ENCODE measurements at places on chromosomes 11 and 22. TPM values are rescaled to one million over a fixed set of nuclear protein-coding genes. Genes with fewer than 3 reads are reported as not detected.

GRCh38 chr11:4183410-4184057 is 88.9 kb downstream of the RRM1 start:
- no peak for DNase-seq

DNA sequence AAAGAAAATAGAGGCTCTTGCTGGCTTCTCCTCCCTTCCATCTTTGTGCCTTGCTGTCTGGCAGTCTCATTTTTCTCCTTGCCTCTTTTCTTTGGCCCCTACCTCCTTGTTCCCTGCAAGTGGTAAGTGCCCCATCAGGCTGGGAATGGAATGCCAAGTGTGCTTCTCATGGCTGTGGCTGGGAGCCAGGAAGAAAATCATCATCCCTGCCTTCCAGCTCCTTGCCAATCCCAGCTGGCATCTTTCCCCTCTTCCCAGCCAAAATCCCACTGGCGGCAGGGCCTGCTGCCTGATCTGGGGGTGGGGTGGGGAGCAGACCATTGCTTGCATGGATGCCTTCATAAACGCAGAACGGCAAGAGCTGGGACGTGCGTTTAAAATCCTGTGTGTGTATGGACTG is 27.0 kb upstream of the SLC25A18 start:
- peak; percentile 56 for DNase-seq

- DNase-seq = no peak
Observed at GRCh38 chr22:39478441-39478850, 21.6 kb downstream of the MGAT3 start.

- no peak for DNase-seq
Observed at GRCh38 chr22:39173050-39173706, 20.7 kb upstream of the CBX7 start.

DNA sequence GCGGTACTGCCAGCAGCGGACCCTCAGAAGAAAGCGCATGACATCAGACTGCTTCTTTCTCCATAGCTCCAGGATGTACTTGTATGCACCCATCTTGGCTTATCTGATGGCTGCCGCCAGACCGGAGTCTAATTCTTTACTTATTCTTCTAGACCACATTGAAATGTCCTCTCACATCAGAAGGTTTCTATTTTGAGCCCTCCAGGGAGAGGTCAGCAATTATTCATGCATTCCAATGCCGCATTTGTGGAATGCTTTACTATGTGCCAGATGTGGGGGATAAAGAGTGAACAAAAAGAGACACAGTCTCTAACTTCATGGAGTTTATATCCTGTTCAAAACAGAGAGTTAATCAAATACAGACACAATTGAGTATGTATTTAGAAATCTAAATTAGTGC is 230.1 kb downstream of the MIAT start:
- DNase-seq = no peak

The SLC6A5 gene
- total RNA-seq = 0.06 TPM

The TP53I11 gene
- total RNA-seq = 24.4 TPM

The ESAM gene
- 19.4 TPM for total RNA-seq

The SYT13 gene
- 126 TPM for total RNA-seq

The SCGB1A1 gene
- total RNA-seq = not detected

Data from dorsolateral prefrontal cortex (tissue), 122 donors.